Lung (tissue), 17 donors: ENCODE measurements at places on chromosomes 5 and 9.
A peak's percentile ranks its signal among the peaks of the same experiment; 100 is the strongest.

DNA sequence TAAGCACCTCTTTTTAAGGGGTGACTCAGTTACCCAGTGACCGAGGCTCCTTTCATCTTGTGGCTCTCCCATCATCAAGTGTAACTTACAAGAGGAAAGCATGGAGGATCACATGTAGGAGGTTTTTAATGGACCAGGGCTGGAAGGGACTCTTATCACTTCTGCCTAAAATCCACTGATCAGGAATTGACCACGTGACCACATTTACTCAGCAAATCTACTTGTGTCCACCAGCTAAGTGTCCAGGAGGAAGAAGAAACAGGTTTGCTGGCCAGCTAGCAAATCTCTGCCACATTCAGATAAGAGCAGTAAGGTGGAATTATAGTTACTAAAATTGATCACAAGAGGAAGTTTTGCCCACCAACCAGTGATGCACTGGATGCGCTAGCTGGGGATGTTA, 486.0 kb downstream of the ENC1 start:
- no peak for DNase-seq

- no peak for DNase-seq
Measured at GRCh38 chr9:35110327-35110761, 5.3 kb downstream of the ATOSB start.

DNA sequence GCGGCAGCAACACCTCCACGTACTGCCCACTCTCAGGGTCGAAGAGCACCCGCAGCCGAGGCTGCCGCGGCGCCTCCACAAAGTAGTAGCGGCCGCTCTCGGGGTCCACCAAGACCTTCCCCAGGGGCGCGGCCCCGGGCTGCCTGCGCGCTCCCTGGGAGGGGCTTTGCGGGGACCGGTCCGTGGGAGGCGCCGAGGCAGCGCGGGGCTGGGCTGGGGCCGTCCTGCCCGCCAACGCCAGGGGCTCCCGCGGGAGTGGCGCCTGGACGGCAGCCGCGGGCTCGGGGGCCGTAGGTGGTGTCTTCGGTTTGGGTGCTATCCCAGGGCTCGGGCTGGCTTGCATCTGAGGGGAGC, 2.6 kb upstream of the MZB1 start:
- DNase-seq, result no peak

GRCh38 chr5:81424728-81425127, 30.8 kb upstream of the ACOT12 start:
- DNase-seq, result no peak

DNA sequence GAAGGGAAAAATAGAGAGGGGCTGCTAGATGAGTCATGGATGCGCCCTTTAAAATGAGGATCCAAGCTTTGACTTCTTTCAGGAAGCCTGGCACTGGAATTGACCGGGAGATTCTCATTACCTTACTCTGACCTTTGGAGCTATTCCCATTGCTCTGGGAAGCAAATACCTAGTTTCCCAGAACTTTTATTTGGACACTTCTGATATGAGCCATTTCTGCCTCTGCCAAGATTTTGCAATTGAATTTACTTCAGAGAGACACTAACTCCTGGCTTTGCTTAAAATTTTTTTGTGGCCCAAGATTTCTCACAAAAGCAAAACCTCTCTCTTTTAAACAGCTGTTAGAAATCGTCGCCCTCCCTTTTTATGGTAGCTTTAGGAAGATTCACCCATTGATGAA, 15.7 kb upstream of the AGXT2 start:
- DNase-seq, result no peak

- no peak for DNase-seq
Measured at GRCh38 chr5:171968531-171968930, 37.9 kb downstream of the FBXW11 start.

GRCh38 chr5:89823046-89823445, 586.5 kb downstream of the CETN3 start:
- no peak for DNase-seq

DNA sequence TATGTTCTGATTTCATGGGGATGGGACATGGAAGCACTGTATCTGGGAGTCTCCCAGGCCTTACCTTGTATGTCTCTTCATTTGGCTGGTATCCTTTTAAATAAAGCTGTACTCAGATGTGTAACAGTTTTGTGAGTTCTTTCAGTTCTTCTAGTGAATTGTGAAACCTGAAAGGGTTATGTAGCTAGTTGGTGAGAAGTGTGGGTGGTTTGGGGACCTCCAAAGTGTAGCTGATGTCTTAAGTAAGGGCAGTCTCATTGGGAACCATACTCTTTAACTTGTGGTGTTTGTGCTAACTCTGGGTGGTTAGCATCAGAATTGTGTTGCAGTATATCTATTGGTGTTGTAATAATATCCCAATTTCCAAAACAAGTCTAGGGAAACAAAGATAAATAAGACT, 166.9 kb upstream of the CCNH start:
- no peak for DNase-seq

- no peak for DNase-seq
Measured at GRCh38 chr5:115243412-115243811, 19.3 kb downstream of the PGGT1B start.

DNA sequence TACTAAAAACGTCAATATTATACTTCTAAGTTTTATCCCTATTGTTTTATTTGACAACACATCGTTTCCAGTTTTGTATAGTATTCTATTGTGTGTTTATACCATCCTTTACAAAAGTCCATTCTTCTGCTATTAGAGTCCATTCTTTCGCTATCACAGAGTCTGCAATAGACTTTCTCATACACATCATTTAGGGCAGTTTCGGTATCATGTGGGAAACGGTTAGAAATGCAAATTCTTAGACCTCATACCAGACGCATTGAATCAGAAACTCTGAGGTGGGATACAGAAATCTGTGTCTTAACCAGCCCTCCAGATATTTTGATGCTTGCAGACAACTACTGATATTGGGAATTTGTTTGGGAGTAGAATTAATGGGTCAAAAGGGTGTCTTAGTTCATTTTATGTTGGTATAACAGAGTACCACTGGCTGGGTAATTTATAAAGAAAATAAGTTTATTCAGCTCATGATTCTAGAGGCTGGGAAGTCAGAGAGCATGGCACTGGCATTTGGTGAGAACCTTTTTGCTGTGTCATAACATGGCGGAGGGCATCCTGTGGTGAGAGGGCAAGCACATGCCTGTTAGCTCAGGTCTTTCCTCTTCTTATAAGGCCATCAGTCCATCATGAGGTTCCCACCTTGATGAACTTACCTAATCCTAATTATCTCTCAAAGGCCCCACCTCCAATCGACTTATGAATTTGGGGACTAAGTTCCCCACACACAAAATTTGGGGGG, 21.1 kb downstream of the CARTPT start:
- DNase-seq, result no peak

GRCh38 chr5:39420482-39421145, 4.2 kb downstream of the DAB2 start:
- peak; percentile 48 for DNase-seq

- no peak for DNase-seq
Measured at GRCh38 chr5:102818345-102818744, 63.2 kb downstream of the PAM start.

DNA sequence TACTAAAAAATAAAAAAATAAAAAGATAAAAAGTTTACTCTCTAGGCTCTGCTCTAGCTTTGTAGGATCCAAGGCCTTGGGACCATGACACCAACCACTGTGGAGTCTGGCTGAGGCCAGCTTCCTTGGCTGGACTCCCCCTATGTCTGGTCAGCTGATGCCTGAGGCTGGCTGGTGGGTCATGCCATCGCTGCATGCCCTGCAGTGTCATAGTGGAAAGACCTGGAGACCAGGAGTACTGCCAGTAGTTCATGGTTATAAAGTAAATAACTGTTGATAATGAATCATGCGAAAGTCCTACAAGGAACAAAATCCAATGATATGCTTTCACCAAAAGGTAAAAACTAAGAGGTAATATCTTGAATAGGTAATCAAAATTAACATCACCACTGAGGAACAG, 43.2 kb downstream of the GARNL3 start:
- DNase-seq, result no peak

GRCh38 chr9:10925896-10926295, 313.1 kb upstream of the PTPRD start:
- DNase-seq, result no peak

DNA sequence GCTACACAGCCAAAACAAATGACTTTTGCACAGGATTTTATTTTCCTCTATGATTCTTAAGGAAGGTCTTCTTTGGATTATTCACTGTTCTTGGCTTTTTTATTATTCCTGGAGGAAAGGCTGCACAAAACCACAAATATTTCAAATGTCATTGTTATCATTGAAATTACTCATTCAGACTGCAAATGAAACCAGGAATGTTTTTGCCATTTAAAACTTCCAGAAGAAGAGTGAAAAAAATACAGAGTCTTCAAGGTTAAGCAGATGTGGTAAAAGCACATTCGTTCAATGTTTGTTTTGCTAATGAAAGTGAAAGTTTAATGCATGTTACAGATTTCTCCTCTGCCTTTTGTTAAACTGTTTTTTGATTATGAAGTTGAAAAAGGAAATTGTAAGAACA, 238.2 kb downstream of the TLE4 start:
- DNase-seq, result no peak

DNA sequence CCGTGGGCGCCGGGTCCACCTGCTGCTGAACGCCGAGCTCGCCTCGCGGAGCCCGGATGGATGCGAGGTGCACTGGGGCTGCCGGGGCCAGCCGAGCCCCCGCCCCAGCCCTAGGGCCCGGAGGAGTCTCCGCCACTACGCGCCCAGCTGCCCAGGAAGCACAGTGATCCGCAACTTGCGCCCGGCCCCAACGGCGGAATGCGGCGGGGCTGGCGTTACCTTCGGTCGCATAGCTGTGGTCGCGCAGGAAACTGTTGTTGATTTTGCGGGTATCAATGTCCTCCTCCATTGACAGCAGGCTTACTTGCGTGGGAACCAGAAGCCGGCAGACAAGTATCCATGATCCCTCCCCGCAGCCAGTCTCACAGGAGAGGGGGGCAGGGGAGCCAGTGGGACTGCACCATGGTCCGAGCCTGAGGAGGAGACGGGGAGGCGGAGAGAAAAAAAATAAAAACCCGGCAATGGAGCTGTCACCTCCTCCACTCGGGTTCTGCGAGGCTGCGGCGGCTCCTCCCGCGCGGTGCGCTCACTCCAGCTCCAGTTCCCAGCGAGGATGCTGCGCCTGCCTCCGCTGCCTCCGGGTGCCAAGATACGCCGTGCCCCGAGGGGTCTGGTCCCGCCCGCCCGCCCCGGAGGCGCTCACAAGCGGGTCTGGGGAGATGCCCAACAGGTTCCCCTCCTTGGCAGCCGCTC, 628 bp downstream of the PPP2R2B start:
- no peak for DNase-seq

- no peak for DNase-seq
Measured at GRCh38 chr5:153636670-153637451, 146.4 kb downstream of the GRIA1 start.

- no peak for DNase-seq
Measured at GRCh38 chr5:177988989-177989625, 6.9 kb downstream of the PROP1 start.

DNA sequence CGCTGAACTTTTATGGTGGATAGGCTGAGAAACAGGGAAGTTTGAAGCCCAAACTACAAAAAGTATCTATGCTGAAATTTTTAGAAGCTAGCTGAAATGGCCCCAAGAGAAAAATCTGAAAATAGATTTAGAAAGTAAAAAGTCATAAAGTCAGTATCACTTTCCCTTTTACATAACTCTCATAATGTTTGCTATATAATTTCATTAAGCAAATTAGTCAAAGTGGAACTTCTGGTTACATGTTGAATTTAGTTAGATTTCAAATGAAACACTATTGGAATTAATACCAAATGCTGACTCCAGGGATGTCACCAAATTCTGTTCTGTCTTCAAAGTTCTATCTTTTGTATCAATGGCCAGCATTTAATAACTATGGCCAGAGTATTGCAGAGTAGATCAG, 126.9 kb downstream of the TTC39B start:
- DNase-seq, result no peak

DNA sequence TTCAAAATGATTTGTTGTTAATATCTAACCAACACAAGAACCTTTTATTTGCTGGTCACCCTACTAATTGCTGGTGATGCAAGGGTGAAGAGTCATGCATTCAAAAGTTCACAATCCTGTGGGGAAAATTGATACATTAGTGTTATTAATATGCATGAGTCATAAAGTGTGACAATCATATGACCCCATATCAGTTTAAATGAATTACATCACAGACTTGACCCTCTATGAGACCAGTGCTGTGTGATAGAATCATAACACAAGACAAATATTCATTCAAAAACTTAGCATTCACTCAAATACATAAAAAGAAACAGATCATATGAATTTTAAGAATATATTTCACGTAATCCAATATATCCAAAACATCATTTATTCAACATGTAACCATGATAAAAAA, 304.6 kb upstream of the CDH12 start:
- no peak for DNase-seq

DNA sequence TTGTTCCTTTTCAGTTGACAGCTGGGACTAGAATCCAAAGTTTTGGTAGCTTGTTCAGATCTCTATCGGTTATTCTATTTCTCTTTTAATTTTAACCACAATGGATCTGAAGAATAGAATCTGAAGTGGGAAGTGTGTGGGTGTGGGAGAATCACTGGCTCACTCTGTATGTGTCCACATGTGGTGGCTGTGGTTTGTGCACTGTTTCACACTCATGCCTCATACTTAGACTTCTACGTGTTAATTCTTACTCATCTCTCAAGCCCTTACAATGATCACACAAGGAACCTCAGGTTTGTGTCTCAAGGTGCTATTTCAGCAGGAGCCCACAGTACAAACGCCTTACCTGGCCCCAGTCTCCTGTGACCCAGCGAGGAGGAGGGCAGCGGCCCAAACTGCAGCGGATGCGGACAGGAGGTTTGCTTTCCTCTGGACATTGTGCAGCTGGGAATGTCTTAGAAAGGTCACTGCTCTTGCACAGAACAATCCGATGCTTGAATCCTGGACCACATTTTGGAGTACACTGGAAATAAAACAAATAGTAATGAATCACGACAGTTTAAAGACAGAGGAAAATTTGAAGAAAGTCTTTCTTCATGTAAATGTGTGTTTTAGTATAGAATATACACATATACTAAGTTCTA, 309.1 kb downstream of the ADAMTS6 start:
- DNase-seq, result no peak

DNA sequence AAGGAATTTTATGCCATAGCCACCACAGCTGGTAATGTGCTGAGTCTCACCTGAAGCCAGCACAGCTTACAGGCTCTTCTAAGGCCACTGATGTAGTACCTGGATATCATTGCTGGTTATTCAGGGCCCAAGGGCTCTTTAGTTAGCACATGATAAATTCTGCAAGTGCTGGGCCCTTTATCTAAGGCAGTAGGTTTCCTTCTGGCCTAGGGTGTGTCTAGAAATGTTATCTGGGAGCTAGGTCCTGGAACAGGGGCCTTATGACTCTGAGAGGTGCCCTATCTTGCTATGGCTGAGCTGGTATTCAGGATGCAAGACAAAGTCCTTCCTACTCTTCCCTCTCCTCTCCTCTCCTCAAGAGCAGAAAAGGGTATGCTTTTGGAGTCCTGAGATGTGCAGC, 1424.5 kb upstream of the NUDT12 start:
- no peak for DNase-seq

DNA sequence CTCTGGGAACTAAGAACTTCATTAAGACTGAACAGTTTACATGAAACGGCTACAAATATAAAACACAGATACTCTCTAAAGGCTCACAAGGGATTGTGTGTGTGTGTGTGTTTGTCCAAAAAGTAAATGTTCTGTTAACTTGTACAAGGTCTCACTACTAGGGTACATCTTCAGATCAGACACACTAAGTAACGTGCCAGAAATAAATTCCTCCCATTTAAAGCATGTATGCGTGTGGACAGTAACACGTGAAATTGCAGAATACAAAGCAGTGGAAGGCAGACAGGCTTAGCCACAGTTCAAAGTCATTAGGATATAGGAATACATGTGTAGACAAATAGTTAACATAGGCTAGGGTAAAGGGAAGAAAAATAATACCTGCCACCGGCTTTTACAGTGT, 1.8 kb downstream of the BNC2 start:
- no peak for DNase-seq

- no peak for DNase-seq
Measured at GRCh38 chr9:95468791-95469190, 48.0 kb downstream of the PTCH1 start.
